ENCODE measurements at places on chromosomes 12 and 14.

- DNase-seq: no peak
These were observed 128.8 kb downstream of the ITPR2 start for GRCh38 chr12:26704214-26704613.

- no peak for DNase-seq
These were observed 172.2 kb downstream of the SLC16A7 start for GRCh38 chr12:59768031-59768430.

GRCh38 chr14:72549854-72550253 is 344.0 kb downstream of the DPF3 start:
- DNase-seq: no peak

DNA sequence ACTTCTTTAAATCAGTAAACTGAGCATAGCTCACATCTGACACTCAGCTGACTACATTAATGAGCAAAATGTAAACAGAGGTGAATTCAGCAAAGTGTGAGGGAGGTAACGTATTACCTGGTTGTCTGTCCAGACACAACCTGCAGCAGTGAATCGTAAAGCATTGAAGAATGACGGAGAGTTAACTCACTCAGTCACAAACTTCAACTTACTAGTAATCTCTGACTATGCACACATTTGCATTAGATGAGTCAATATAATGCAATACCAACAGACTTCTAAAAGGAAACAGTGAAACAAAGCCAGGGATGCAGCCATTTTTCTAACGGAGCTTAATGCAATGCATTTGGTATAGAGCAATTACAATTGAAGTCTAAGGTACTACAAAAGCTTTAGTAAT is 40.0 kb downstream of the STX2 start:
- no peak for DNase-seq

DNA sequence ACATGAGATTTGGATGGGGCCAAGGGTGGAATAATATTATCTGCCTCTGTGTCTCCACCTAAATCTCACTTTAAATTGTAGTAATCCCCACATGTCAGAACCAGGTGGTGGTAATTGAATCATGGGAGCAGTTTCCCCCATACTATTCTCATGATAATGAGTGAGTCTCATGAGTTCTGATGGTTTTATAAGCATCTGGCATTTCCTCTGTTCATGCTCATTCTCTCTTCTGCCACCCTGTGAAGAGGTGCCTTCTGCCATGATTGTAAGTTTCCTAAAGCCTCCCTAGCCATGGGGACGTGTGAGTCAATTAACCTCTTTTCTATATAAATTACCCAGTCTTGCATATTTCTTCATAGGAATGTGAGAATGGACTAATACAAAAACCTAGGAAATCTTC is 29.9 kb downstream of the TSPAN19 start:
- DNase-seq: no peak
